ENCODE measurements at places on chromosomes 7 and 10. TPM values are rescaled to one million over a fixed set of nuclear protein-coding genes. Genes with fewer than 3 reads are reported as not detected.

The CALHM1 gene
- total RNA-seq, result not detected

The FBXO24 gene
- 1.7 TPM for total RNA-seq

- no peak for DNase-seq
Measured at GRCh38 chr7:152910545-152911225, 151.1 kb downstream of the ACTR3B start.

GRCh38 chr7:141497391-141497790, 53.8 kb upstream of the AGK start:
- no peak for DNase-seq

GRCh38 chr10:9018195-9019173, 964.0 kb downstream of the GATA3 start:
- no peak for DNase-seq

The PTEN gene
- 86.2 TPM for total RNA-seq

DNA sequence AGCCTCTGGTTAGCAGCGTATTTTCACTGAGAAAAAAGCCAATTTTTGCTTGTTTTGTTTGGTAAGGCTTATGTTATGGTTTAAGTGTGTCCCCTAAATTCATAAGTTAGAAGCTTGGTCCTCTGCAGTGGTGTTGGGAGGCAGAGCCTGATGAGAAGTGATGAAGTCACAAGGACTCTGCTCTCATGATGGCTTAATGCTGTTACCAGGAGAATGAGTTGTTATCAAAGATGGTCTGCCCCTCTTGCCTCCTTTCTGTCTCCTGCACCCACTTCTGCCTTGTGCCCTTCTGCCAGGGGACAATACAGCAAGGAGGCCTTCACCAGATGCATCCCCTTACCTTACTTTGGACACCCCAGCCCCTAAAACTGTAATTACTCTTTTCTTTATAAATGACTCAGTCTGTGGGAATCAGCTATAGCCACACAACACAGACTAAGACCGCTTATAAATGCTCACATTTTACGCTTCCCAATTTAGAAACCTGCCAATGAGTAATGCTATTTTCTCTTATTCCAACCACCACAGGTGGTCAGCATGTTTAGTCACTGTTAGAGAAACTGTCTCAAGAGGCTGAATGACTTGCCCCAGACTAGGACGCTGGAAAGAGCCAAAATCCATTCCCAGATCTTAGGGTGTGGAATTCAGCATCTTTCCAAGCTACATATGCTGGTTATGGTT, 6.1 kb upstream of the PKD1L1 start:
- no peak for DNase-seq

GRCh38 chr7:121002048-121002756, 13.7 kb downstream of the CPED1 start:
- no peak for DNase-seq

The VWC2 gene
- total RNA-seq, result not detected

DNA sequence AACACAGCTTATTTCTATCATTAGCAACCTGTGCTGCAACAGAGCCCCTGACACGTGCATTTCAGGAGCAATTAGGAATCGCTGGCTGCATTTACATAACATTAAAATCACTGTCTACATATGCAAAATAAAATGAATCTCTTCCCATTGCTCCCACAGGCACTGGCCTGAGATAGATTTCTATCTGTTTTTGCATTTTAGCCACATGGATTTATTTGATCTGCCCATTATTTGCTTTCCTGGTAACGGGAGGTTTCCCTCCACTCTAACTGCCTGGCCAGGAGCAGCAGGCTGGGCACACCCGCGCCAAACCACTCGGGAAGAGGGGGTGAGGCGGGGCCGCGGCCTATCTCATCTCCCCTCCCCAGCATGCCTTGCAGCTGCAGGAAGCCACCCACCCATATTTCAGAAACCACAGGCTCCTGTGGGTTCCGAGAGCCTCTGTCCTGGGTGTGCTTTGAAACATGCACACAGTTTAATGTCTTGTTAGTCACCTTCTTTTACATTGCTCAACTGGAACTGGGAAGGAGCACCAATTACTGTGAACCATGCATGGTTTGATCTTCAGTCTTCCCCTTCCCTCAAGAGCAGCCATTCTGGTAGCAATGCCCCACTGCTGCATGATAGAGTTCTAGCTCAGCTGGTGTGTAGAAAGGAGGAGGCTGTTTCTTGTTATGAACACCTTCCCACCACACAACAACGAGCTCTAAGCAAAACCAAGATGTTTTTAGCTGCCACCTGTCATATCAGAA, 37.7 kb upstream of the IKZF1 start:
- peak; percentile 82 for DNase-seq

DNA sequence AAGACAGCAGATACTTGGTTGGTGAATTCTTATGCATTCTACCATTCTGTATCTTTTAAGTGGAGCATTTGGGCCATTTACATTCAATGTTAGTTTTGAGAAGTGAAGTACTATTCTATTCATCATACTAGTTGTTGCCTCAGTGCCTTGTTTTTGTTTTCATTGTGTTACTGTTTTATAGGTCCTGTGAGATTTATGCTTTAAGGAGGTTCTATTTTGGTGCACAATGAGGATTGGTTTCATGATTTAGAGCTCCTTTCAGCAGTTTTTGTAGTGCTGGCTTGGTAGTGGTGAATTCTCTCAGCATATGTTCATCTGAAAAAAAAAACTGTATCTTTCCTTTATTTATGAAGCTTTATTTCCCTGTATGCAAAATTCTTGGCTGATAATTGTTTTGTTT, 23.3 kb upstream of the WNT2 start:
- DNase-seq, result no peak

The ZNF273 gene
- 7.5 TPM for total RNA-seq

The ACTA2 gene
- total RNA-seq, result 1.5 TPM

The PRSS37 gene
- not detected for total RNA-seq

DNA sequence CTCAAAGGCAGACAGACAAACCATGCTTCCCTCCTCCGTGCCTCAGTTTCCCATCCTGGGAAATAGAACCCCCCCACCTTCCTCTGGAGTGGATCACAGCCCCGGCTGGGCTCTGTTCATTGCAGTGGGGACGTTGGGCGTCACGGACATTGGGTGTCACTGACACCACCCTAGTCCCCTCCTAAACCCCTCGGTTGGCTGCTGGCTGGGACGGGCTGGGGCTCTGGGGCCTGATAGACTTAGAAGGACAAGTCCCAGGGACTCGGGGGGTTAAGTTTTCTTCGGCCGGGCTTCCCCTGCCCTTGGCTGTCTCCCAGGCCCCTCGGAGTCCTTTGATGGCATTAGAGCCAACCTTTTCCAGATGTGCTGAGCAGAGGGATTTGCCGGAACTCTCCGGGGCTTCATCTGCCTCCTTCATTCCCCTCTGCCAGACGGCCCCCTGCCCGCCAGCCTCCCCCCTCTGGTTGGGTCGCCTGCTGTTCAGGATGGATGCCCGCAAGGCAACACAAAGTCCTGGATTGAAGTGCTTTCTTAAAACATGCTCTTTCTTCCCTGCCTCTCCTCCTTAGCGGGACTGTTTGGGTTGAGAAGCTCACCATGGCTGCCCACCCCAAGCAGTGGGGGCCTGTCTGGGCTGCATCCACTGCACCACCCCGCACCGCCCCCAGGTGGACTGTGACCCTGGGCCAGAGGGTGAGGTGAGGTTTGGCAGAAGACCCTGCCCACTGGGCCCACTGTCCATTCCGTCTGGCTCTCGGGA, 73.0 kb downstream of the COL26A1 start:
- DNase-seq, result no peak

The FOXI2 gene
- not detected for total RNA-seq

DNA sequence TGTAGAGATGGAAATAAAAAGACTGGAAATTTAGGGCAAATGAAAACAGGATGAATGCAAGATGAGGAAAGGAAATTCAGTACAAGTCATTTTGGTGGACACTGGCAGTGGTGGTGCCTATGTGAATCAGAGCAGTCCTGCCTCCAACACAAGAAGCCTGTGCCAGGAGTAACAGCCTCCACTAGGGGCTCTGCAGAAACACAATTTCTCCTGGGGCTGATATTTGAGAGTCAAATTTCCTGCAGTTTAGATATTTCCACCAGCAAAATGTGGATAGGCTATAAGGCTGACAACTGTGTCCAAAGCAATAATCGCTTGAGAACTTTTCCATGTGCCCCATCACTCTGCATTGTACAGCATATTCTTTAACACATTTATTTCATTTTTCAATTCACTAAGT, 4.7 kb upstream of the PLXDC2 start:
- DNase-seq, result no peak

GRCh38 chr7:131827421-131827820, 271.0 kb upstream of the PODXL start:
- DNase-seq, result no peak

GRCh38 chr7:151218170-151218569, 7.9 kb upstream of the H2BK1 start:
- DNase-seq, result no peak

DNA sequence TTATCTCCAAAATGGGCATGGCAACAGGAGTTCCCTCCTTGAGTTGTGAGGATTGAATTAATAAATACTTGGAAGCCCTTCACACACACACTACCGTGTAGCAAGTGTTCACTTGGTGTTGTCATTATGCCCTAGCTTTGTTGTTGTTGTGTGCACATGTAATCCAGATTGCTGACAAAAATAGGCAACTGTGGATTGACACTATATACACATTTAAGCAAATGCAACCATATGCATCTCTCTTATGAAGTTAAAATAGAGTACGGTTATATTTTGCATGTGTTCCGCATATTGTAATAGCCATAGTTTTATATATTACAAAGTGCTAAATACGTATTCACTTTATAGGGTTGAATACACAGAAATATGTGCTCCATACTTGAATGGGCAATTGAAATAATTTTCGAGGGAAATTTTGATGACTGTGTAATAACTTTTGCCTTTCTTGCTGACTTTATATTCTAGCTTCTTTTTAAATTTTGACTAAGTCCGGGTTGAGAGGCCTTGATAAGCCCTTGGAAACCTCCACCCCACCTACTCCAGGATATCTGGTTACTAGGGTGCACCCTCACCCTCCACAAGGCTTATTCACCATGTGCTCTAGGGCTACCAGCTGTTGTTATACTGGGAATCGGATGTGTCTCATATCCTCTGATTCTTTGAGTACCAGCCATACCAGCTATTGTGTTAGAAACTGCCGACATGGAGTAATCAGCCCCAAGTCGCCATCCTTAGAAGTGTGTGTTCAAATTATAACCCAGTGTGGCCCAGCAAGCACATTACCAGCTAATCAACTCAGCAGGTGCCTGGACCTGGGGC, 265.0 kb downstream of the CAMK1D start:
- no peak for DNase-seq

GRCh38 chr7:91474074-91474473, 209.8 kb downstream of the FZD1 start:
- DNase-seq, result no peak

DNA sequence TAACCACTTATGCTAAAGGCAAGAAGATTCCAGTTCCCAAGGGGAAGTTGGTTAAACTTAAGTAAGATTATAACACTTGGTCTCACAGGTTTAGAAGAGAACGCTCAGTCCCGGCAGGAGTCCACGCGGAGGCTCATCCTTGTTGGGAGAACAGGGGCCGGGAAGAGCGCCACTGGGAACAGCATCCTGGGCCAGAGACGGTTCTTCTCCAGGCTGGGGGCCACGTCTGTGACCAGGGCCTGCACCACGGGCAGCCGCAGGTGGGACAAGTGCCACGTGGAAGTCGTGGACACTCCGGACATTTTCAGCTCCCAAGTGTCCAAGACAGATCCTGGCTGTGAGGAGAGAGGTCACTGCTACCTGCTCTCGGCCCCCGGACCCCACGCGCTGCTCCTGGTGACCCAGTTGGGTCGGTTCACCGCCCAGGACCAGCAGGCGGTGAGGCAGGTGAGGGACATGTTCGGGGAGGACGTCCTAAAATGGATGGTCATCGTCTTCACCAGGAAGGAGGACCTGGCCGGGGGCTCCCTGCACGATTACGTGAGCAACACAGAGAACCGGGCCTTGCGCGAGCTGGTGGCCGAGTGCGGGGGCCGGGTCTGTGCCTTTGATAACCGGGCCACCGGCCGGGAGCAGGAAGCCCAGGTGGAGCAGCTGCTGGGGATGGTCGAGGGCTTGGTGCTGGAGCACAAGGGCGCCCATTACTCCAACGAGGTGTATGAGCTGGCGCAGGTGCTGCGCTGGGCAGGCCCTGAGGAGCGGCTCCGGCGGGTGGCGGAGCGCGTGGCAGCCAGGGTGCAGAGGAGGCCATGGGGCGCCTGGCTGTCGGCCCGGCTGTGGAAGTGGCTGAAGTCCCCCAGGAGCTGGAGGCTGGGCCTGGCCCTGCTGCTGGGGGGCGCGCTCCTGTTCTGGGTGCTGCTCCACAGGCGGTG, 3.8 kb downstream of the GIMAP1 start:
- no peak for DNase-seq

DNA sequence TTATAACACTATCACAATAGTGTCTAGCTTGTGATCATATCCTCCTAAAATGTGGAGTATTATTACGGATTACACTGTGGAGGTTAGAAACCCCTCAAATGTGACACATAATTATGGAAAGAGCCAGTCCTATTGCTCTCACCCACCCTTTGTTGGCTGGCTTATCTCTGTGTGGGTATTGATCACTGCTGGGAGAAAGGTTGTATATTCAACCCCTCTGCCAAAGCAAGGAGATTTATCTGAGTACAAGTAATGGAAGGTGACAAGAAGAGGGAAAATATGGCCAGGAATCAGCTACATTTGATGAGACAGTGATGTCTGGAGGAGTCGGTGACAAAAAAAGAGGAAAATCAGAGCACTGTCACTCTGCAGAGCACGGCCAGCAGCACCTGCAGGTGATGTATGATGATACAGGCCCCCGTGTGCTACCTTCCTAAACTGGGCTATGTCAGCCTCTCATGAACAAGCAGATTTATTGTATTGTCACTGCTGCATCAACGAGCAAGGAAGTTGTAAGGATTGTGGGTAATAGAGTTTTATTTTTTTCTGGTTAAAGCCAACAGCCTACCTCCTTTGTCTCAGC, 235.3 kb downstream of the PHF14 start:
- DNase-seq, result no peak

The SORCS1 gene
- not detected for total RNA-seq

- no peak for DNase-seq
Measured at GRCh38 chr7:147483634-147484292, 1106.8 kb upstream of the C7orf33 start.

The ZNF487 gene
- 3.0 TPM for total RNA-seq

The LIPK gene
- not detected for total RNA-seq

- DNase-seq, result no peak
Measured at GRCh38 chr7:75962607-75963380, 31.6 kb downstream of the TMEM120A start.

The COL17A1 gene
- total RNA-seq, result not detected

DNA sequence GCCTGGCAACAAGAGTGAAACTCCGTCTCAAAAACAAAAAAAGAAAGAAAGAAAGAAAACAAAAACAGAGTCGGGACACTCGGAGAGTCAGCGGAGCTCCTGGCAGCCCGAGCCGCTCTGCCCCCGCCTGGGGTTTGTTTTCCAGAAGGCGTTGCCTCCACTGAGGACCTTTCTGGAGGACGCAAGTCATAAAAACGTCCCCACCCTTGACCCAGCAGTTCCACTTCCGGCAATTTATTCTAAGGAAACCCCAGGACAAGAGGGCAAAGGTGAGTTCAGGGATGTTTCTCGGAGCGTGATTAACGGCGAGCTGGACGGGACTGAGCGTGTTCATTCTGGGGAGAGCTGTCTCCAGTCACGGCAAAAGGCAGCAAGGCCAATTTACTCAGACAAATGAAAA, 27.0 kb upstream of the SUN1 start:
- DNase-seq, result no peak

The TRIM50 gene
- not detected for total RNA-seq

Measured in naive thymus-derived CD4-positive, alpha-beta T cell (primary cell).